Stimulated activated CD8-positive, alpha-beta memory T cell treated with anti-CD3 and anti-CD28 coated beads, Interleukin-7, amount 100 ng/mL, for 1 hour (primary cell): ENCODE measurements at places on chromosomes 13 and 19.

DNA sequence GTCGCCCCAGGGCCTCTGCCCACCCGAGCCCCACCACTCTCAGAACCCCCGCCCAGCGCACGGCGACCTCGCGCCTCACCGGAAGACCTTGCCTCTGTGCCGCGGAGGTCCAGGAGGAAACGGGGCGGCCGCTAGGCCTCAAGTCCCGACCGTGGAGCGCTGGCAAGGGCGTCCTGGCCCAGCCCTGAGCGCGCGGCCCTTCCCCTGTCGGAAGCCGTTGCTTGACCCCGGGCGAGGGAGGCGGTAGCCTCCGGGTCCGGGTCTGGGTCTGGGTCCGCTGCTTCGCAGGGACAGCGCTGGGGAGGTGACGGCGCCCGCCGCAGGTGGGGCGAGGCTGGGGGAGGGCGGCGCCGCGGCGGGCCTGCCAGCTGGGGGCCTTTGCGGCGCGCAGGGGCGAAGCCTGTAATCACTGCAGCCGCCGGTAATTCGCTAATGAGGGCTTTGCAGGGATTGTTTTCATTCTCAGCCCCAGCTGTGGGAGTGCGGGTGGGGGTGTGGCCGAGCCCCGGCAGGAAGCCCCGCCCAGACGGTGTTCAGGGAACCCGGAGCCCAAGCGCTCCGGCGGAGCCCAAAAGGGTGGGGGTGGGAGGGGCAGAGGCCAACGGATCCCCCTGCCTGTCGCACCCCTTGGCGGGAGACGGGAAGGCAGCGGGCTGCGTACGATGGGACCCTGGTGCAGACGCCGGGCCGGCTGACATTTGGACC, 8.6 kb downstream of the C19orf25 start:
- peak; percentile 34 for DNase-seq

- DNase-seq, result no peak
These were observed 1151.5 kb upstream of the SPRY2 start for GRCh38 chr13:81492449-81492848.

GRCh38 chr13:63345835-63346234, 1930.2 kb upstream of the PCDH20 start:
- DNase-seq, result no peak

DNA sequence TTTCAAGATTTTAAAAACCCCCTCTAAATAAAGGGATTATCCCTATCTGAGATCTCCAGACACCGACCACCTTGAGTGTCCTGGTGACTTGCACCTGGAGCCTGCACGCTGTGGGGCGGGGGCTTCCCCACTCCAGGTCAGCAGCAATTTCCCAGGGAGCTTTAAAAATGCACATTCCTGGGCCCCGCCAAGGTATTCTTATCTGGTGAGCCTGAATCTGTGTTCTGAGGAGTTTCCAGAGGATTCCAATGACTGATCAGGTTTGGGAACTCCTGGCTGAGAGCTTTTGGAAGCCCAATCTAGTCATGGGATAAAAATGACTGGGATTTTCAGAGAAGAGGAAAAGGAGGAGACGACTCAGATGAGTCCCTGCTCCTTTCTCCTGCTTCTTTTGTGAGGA, 66.1 kb downstream of the FGF9 start:
- DNase-seq, result no peak

GRCh38 chr13:99724633-99725517, 223.6 kb downstream of the TM9SF2 start:
- DNase-seq, result no peak

DNA sequence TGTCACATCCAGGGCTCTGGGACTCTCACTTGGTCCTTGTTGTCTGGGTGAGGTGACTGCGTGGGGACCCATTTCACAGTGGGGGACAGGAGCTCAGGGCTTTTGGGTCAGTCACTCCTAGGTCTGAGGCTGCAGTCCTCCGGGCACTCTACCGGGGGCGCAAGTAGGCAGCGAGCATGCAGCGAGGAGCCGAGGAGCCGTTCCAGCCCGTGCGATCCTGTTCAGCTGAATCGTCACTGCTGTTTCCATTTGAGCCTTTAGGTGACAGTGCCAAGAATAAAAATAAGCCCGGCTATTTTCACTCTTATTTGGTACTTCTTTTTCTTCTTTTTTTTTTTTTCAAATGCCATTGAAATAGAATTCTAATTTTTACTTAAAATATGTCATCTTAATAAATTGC, 126.5 kb downstream of the ZNF536 start:
- no peak for DNase-seq

DNA sequence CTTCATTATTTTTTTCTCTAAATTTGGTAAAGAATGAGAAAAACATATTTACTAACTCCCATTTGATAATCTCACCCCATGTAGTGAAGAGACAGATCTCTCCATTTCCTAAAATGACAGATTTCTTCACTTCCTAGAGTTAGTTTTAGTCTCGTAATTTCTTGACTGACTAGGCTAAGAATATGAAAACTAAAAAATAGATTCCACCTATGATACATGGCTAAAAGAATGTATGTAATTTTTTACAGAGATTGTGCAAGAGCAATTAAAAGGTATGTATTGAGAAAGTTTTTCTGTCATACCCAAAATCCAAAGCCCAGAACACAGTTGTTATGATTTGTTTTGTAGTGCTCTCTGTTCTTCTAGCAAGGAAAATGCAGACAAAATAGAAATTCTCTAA, 9.5 kb downstream of the NALCN start:
- no peak for DNase-seq

DNA sequence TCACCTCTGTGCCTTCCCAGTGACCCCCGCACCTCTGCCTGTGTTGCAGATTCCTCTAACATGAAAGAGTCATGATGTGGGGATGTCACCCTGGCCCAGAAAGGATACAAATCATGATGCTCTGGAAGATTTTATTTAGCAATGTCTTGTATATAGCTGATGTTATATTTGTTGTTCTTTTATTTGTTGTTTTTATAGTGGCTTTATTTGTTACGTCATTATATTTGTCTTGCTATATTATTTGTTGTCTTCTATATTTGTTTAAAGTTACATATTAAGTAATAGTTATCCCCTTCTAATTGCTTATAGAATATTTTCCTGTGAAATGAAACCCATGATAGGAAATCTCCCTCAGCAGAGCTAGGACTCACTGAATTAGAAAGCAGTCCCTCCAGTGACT, 1149.2 kb downstream of the UQCRFS1 start:
- no peak for DNase-seq

DNA sequence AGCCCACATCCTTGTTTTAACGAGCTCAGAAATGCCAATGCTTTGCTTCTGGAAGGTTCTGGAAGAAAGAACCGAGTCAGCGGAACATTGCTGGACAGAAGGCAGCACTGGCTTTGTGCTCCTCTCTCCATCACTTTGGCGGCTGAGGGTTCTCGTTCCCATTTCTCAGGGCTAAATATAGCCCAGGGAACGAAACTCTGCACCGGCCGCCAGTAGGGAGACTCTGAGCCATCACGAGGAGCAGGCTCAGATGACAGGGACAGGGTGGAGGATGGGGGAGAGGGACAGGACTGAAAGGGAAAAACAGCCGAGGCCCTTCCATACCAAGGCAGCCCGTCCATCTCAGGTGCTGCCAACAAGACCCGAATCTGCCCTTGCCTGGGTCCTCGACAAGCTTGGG, 166.4 kb downstream of the CACNA1A start:
- no peak for DNase-seq

DNA sequence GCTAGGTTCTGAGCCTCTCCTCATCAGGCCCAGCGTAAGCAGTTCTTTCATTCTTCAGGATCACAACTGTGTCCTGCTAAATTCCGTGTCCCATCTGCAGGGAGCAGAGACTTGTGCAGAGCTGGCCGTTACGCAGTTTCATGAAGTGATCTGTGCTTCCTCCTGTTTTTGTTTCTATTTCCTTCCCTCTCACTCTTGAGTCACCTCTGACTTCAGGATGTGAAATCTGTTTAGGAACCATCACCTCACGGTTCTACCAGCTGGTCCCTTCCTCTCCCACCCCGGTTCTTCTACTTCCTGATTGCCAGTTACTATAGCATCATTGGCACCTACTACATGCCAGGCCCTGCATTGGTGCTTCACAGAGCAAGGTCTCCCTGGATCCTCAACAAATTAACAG, 8.5 kb downstream of the MAU2 start:
- DNase-seq, result no peak

DNA sequence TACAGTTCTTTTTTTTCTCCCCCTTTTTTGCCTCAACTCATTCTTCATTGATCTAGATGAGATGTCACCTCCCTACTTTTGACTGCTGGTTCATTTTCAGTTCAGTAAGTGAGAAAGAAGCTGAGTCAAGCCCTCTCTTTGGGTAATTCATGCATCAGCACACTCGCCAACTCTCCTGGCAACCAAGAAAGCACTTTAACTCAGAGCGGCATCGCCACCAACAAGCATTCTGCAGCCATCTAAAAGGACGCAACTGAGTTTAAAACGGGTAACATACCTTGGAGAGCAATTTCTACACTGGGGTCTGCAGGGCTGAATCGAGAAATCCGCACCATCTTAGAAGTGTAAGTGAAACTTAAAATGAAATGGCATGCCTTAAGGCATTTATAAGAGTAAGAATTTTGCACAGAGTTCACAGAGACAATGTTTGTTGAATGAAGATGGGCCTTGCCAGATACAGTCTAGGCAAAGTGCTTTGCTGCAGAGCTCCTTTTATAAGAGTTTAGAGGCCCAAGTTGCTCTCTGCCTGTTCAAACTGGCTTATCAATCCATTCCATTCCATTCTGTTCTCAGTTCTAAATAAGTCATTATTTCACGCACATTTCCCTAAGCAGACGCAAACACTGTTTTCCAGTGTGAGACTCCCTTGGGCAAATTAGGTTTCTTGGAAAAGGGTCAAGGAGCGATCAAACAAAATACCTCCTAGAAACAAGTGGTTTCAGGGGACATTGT, 338.0 kb downstream of the ENOX1 start:
- DNase-seq, result no peak

DNA sequence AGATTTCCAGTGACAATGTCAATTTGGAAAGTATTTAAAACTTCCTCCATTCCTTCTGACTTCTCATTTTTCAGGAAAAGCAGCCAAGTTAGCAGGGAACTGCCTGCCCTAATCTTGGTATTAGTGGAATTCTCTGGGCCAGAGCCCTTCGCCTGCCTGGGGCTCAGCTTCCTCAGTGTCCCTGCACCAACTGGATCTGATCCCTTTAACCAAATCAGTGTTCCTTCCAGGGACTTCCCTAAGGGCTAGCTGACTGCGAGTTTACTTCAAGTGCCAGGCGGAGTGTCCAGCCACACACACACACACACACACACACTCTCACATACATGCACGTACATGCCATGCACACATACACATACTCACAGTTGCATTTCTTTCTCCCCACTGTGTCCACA, 20.0 kb downstream of the RAB20 start:
- no peak for DNase-seq

DNA sequence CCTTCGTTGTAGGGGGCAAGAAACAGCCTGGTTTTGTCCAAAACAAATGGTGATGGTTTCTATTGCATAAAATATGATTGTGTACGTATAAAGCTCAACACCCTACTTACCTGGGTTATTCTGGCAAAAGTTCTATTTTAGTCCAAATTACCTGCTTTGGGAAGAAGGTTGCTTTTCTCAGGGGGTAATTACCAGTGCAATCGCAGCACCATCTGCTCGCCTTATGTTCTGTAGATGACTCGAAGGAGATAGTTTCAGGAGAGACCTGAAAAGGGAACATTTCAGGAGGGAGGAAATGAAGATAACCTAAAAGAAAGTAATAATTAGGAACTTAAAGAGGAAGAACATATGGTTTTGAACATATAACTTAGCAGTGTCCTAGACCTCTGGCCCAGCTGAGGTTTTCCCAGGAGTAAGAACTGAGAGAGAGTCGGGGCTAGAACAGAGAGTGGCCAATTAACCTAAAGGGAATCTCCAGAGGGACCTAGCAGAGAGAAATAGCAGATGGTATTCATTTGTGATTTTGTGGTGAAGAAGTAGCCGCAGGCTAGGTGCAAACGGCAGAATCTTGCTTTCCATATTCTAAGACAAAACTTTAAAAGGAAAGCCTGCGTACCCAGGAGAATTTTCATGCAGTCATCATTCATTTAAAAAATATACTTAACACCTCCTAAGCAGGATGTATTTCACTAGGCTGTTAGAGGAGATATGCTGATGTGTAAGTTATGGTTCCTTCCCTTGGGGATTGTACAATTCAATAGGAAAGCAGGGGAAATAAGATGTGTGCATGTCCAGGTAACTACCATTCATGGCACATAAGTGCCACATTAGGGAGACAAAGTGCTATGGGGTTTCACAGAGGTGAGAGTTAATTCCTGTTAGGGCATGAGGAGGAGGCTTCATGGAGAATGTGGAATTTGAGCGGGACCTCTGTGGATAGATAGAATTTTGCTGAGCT, 113.0 kb upstream of the SLC10A2 start:
- no peak for DNase-seq

- no peak for DNase-seq
These were observed 209.3 kb downstream of the HS6ST3 start for GRCh38 chr13:96299235-96299634.

DNA sequence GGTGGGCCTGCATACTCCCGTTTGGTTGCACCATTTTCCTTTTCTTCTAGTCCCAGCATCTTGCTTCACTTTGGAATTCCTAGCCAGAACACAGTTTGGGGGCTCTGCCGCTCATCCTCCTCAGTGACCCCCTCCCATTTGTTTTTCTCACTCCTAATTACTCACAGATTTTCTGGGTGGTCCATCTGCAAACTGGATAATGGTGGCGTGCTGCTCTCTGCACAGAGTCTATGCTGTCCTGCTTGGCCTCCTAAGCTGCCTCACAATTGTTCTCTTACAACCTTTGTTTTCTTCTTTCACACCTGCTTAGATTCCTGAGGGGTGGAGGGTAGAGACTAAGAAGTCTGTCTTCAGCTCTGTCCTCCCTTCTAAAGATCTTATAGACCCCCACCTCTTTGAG, 80.8 kb downstream of the SHISA2 start:
- no peak for DNase-seq

DNA sequence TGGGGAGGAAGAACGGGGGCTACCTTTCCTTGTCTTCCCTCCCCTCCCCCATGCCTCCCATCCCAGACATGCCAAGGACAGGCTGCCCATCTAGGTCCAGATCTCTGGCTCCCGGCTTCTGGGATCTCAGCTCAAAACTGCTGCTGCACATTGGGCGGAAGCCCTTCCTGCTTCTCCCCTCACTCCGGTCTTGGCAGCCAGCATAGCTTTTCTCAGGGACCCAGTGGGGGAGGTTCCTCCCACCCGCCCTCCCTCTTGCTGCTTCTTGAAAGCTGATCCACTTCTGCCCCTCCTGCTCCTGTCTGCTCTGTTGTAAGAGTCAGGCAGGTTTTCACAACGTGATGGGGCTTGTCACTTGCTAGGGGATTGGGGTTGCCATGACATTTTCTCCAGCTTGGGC, 21.7 kb upstream of the RNF17 start:
- DNase-seq, result no peak

DNA sequence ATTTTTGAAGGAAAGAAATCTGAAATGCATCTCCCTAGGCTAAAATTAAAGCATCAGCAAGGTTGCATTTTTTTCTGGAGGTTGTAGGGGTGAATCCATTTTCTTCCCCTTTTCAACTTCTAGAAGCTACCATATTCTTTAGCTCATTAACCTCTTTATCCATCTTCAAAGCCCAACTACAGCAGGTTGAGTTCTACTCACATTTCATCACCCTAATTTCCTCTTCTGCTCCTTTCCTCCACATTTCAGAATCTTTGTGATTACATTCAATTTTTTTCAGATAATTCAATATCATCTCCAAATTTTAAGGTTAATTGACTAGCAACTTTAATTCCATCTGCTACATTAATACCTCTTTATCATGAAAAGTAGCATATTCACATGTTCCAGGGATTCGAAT, 2655.7 kb upstream of the PCDH20 start:
- DNase-seq, result no peak
